ENCODE measurements at places on chromosomes 7 and 10.

GRCh38 chr10:110775406-110775805 lies 96.3 kb upstream of the PDCD4 start:
- DNase-seq: no peak

GRCh38 chr7:27697861-27698430 lies 35.3 kb upstream of the HIBADH start:
- DNase-seq: no peak

DNA sequence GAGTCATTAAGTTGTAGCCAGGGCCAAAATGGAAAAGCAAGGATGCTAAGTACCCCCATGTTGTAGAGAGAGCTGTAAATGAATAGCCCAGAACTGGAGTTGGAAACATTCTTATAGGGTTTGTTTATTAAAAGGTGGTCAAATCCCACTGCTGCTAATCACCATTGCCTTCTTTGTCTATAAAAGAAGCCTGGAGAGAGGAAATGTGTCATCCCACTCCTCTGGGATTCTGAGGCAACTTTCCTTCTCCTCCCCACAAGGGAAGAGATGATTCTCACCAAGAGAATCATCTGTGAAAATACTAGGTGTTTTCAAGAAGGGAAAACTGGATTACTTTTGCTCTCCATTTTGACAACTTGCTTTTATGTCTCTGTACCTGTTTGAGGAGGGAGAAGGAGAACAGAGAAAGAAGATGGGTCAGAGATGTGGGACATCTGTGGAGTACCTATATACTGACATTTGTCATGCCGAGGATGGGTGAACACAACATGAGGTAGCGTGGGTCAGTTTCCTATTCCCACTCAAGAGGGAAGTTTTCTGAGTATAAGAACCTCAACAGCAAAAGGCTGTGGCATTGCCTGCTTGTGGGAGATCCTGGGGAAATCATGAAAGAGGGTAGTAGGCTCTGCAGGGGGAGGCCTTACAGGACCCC lies 262.2 kb downstream of the KIF20B start:
- no peak for DNase-seq

DNA sequence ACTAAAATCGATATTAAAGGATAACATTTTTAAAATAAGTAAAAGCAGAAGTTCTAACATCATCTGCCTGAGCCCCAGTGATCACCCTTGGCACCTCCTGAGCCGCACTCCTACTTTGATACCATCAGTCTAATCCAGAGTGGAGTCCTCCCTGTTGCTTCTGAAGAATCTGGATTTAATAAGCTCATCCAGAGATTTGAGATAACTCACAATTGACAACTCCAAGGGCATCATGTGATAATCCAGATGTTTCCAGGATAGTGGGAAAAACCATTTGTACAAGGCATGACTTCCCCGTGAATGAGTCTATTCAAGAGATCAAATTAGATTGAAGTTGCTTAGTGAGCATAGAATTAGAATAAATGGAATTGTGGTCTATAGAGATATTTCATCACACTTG lies 475.8 kb upstream of the C7orf33 start:
- no peak for DNase-seq

DNA sequence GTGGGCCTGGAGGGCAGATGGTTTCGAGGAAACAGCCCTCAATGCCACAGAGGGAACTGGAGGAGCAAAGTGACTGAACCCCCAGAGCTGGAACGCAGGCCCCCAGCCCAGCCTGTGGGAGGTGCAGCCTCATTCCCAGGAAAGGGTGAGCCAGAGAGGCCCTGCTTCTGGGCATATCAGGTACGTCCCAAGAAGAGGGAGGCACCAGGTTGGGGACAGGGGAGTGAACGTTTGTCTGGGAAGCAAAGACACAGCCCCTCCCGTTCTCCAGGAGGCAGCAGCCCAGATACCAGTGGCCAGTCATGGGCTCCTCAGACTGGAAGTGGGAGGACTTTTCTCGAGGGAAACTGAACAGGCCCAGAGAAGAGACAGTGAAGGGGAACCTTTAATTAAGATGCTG lies 74.3 kb upstream of the RET start:
- DNase-seq: no peak

GRCh38 chr10:132885451-132886210 lies 56.7 kb downstream of the CFAP46 start:
- DNase-seq: no peak

DNA sequence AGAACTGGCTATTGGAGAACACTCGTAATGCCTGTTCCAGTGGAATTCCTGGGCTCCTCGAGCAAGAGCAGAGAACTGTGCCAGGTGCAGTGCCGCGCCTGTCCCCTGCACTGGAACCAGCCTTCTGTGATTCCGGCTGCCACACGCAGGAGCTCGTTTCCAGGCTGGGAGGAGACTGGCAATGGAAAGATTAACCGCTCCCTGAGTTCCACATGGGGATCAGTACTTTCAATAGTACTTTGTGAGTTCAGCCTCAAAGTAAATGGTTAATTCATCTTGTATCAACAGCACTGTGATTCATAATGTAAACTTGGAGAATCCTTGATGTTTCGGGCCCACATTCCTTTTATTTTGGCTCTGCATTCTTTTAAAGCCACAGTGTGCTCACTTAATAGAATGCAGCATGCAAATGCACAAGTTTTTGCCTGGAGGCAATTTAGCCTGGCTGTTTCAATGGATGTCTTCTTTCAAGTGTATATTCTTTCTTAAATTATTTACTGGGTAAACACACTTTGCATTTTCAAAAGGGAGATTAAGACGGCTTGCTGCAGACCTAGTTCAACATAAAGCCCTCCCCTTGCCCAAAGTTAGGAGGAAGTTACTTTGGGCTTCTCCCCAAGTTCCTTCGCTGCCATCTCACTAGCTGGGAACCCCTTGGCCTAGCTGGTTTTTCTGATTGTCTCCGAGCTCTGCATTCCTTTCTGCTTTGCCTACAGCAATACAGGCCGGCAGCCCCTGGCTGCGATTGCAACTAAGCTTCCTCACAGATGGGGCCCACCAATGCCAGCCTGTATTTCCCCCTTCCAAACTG lies 138.1 kb upstream of the TCF7L2 start:
- DNase-seq: no peak

DNA sequence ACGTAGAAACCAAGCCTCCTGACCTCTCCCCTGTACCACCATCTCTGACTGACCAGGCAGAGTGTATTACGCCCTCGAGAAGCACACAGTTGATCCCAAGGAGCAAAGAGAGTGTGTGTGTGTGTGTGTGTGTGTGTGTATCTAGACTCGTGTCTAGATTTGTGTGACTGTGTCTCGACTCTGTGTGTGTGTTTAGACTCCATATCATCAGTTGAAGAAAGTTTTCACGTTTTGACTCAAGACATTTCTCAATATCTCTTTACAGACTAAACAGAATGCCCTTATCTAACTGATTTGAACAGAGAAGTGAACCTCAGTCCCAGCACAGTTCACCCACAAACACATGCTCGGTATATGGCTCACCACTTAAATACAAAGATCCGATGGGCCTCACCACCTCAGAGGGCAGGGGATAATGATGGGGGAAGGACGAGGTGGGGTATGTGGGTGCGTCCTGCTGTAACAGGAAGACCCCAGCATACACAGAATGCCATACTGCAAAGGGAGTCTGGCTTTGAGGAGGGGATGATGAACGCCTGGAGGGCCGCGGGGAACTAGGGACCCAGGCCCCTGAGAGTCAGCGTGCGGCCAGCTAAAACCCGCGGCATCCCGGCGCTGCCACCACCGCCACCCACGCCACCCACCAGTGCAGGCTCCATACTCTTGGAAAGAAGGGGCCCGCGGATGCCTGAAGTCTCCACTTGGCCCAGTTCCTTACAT lies 780 bp downstream of the ALDH18A1 start:
- DNase-seq: no peak

GRCh38 chr7:82521906-82522445 lies 78.4 kb upstream of the CACNA2D1 start:
- no peak for DNase-seq

- no peak for DNase-seq
These were observed at the start of gene PRLHR for GRCh38 chr10:118595598-118596425. Gene PRLHR (minus strand): TSS chr10:118595648. CDS start chr10:118595244, 404 bp downstream.

DNA sequence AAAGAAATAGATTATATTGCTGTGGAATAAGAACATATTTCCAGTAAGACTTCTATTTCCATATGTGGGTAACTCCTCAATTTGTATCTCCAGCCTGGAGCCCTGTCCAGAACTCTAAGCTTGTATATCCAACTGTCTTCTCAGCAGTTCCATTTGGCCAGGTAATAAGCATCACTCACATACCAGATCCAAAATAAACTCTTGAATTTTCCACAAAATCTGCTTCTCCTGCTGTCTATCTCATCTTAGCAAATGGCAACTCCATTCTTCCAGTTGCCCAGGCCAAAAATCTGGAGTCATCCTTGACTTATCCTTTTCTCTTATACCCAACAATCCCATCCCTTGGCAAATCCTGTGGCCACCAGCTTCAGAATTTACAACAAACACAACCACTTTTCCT lies 325.8 kb downstream of the CAMK1D start:
- no peak for DNase-seq

- DNase-seq: no peak
These were observed 192.1 kb downstream of the WDR11 start for GRCh38 chr10:121043124-121043849.

DNA sequence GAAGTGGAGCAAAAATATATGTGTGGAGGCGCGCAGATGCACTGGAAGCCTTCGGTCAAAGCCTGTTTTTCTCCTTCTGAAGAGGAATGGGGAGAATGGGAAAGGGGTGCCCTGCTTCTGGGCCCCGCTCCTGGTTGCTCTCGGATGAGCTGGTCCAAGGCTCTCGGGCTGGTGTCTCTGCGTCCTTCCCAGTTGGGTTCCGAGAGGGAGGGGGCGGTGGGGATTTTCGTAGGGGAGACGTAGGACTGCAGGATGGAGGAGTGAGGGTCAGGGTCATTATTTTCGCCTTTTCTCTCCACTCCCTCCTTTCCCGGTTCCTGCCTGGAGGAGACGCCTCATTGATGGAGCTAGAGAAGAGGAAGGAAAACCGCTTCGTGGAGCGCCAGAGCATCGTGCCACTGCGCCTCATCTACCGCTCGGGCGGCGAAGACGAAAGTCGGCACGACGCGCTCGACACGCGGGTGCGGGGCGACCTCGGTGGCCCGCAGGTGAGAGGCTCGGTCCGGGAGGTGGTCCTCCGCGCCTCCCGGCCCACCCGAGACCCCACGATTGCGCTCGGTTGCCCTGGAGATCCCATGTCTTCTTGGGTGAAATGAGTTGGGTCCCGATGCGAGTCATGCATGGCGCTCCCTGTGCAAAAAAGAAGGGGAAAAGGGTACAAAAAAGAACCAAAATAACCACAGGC lies 790 bp downstream of the ADAM22 start:
- no peak for DNase-seq

- DNase-seq: no peak
These were observed 263.6 kb downstream of the PHTF2 start for GRCh38 chr7:78062214-78062613.

- no peak for DNase-seq
These were observed 26.0 kb downstream of the DOCK4 start for GRCh38 chr7:112180223-112180622.

DNA sequence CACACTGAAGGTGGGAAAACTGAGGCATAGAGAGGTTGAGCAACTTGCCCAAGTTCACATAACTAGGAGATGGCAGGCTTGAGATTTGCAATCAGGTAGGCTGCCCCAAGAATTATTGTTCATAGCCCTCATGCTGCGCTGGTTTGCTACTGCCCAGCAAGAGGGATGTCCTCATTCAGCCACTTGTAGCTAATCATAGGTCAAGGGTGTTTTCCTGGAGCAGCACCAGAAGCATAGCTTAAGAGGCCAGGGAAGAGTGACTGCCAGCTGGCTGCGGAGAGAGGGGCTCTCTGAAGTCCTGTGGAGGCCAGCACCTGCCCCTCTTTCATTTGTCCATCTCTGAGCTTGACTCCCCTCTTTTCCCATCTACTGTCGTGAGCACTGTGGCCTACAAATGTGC lies 15.0 kb downstream of the CDHR3 start:
- DNase-seq: no peak

DNA sequence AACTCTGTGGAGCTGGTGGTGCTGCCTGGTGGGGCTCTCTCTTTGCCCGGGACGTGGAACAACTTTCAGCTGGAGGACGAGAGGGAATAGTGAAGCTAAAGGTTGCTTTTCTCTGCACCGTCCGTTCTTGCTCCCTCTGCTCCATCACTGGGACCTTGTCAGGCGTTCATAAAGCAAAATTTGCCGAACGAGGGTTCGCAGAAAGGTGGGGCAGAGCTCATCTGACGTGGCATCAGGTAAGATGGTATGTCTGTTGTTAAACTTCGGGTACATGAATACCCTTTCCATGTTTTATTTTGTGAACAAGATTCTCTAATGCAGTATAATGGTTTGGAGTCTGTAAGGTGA lies 416 bp downstream of the BBS9 start:
- DNase-seq: no peak

- DNase-seq: no peak
These were observed 142.8 kb downstream of the SLIT1 start for GRCh38 chr10:97042716-97043562.

DNA sequence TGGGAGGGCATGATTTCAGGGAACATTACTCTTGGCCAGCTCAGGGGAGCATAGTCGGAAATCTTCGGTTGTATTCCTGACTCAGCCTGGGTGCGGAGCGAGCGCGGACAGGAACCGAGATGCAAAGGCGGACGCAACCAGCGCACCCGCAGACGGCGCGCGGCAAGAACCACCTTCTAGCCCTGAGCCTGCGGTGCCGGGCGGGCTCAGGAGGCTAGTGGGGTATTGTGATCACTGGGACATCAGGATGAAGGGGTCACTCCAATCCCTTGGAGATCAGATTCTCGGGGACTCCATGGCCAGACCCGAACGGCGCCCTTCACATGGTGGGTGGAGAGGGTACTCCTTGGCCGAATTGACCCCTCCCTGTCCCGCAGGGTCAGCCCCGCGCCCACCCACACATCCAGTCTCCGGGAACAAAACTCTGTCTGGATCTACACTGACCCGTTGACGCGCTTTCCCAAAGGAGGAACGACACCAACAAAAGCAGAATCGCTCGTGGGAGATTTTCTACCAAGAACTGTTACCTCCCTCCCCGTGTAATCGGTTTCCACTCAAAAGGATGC lies 730.5 kb downstream of the ZWINT start:
- DNase-seq: no peak

DNA sequence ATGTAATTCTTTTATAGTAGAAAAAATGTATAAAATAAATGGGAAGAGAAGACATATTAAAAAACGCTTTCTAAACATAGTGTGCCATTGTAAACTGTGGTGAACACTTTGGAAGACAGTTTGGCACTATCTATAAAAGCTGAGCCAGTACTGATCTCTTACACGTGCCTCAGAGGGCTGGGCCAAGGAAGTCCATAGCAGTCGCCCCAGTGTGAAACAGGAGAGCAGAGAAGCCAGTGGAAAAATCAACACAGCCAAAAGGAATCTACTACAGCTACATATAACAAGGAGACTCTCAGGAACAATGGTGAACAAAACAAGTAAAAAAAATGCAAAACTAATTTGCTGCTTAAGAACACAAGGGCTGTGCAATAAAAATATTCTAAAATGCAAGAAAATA lies 20.6 kb downstream of the SEPHS1 start:
- no peak for DNase-seq

- no peak for DNase-seq
These were observed 60.9 kb upstream of the KAT6B start for GRCh38 chr10:74765465-74765975.

All from NK-92 treated with Interleukin-12 subunit alpha and Interleukin-12 subunit beta, amount 100 ng/mL, for 24 hours (cell line).